Ovary (tissue), 10 donors: ENCODE measurements at places on chromosomes 4 and X.

DNA sequence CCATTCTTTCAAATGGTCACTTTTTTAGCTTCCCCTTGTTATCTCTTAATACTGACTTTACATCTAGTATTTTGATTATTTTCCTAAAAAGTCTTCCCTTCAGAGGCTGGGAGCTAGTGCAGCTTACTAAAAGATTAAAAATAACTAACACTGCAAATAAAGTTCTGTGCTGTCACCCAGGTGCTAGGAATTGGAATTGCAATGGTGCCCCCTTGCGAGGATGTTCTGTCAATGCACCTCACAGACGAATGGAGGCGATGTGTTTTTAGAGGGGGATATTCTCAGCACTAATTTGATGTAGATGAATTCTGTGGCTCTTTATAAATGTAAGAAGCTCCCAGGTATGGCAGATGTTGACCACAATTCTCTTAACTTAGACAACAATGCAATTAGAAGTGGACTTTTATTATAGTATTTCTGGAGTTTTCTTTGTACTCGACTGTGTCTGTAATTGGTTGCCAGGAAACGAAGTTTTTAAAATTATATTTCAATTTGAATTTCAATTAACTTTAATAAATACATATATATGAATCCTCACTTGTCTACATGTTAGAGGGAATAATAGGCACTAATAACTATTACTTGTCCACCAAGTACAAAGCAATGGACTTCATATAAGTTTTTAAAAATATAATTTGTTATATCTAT lies 22.0 kb upstream of the SMIM31 start:
- no peak overlapping the region for H3K27ac ChIP-seq
- H3K4me1 ChIP-seq, result no peaks in the 10 kb centered on the region
- no peak overlapping the region for H3K4me3 ChIP-seq
- DNase-seq, result no peak
- H3K27me3 ChIP-seq, result no peaks in the 10 kb centered on the region

DNA sequence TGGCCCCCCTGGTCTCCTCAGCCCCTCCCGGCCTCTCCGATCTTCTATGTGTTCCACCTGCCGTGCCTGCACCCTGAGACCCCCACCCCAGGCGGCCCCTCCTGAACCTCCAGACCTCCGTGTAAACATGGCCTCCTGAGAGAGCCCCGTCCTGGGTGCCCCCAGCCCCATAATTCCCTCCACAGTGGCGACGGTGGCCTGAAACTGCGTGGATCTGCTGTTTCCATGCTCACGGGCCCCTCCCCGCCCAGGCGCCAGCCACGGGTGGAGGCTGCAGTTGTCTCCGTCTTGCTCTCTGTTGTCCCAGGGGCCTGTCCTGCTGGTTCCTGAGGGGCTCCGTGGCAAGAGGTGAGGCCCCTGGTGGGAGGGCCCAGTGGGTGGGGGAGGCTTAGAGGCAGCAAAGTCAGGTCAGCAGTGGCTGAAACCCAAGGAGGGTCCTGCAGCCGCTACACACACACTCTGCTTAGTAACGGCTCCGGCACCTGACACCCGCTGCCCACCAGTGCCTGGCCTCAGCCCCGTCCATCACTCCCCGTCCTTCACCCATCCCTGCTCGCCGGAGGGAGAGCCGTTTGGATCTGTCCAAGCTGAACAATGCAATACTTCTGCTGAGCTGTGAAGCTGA lies 75.8 kb downstream of the FAM53A start:
- peaks cover 2% of the 10 kb centered on the region for H3K4me1 ChIP-seq
- H3K27me3 ChIP-seq, result no peaks in the 10 kb centered on the region
- DNase-seq, result no peak
- H3K36me3 ChIP-seq, result no peaks in the 10 kb centered on the region

- H3K27me3 ChIP-seq, result no peaks in the 10 kb centered on the region
- DNase-seq, result no peak
- no peak overlapping the region for H3K27ac ChIP-seq
- no peak overlapping the region for H3K4me3 ChIP-seq
Measured at GRCh38 chrX:23844502-23845138, 61.6 kb downstream of the SAT1 start.

GRCh38 chr4:183758061-183758757 lies 99.1 kb downstream of the TRAPPC11 start:
- H3K4me1 ChIP-seq, result peaks cover 1% of the 10 kb centered on the region
- H3K27me3 ChIP-seq, result no peaks in the 10 kb centered on the region
- no peak overlapping the region for H3K27ac ChIP-seq
- H3K36me3 ChIP-seq, result no peaks in the 10 kb centered on the region
- no peak overlapping the region for H3K4me3 ChIP-seq
